ENCODE measurements at places on chromosomes 2 and 18.

GRCh38 chr2:8541223-8541622, 140.6 kb upstream of the ID2 start:
- DNase-seq, result no peak

- no peak for DNase-seq
Measured at GRCh38 chr18:62457877-62458276, 64.9 kb upstream of the ZCCHC2 start.

DNA sequence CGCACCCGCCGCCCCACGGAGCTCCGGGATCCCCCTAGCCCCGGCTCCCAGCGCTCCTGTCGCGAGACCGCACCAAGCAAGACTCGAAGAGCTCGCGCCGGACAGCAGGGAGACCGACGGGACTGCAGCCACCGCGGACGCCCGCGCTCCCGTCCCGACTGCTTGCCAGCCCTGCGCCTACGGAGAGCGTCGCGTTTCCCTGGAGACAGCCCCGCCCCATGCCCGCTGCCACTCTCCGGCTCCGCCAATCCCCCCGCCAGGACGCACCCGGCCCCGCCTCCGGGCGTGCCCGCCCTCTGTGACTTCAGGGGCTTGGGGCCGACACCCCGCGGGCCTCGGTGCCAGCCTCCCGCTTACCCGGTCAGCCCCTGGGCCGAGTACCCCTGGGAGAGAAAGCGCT, at the start of gene ANKMY1:
TSS of gene ANKMY1 (minus strand) at position 181 of the 400 bp plus-strand sequence. CDS start 653 bp downstream, outside the sequence.
- peak; percentile 65 for DNase-seq

DNA sequence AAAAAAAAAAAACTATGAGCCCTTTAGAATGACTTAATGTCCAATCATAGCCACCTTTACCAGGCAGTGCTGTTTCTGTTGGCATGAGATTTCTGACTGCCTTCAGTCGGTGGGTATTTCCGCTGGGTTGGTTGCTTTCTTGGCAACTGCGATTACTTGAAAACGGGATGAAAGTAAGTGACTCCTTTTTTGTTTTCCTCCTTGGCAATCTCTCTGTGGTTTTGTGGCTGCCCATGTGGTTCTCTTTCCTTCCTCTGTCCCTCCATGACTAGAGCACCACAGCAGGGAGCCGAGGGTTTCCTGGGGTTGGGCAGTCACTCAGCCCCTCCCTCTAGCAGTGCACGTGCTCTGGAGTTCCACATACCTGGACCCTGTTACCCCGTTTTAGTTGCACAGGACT, 112.1 kb downstream of the KLHL29 start:
- DNase-seq, result no peak

DNA sequence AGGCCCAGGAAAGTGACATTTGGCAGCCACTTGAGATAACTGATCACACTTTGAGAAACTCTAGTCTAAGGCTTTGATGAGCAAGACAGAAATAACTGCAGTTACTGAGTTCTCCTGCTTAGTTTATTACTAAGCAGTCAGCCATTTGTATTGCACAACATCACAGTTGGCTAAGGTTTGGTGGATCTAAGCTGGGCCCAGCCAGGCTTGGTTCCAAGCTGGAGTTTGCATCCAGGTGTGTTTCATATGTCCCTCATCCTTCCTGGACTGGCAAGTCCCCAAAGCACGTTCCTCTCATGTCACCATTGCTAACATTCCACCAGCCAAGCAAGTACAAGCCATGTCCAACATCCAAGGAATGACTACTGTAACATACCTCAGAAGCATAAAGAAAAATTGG, 71.3 kb upstream of the ZNF532 start:
- DNase-seq, result no peak

DNA sequence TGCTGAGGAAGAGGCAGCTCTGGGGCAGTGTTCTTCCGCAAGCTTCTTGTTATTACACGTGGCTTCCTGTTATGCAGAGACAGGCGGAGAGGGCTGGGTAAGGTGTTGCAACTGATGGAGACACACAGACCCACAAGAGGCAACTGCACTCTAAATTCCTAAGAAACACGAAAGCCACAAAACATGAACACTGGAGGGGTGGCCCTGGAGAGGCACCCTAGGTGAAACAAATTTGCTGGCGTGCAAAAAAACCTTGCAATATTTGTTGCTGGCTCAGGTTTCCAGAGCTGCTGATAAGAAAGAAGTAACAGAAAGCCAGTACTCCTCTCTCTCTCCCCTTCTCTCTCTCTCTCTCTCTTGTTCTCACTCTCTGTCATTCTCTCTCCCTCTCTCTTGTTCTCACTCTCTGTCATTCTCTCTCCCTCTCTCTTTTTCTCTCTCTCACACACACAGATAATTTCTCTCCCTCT, 31.8 kb downstream of the ARHGAP25 start:
- DNase-seq, result peak; percentile 55

Measured in activated CD4-positive, alpha-beta T cell treated with anti-CD3 and anti-CD28 coated beads, Interleukin-2, amount 50 U/mL, for 1 hour (primary cell).